B cell (primary cell): ENCODE measurements at places on chromosomes 16 and 17.

DNA sequence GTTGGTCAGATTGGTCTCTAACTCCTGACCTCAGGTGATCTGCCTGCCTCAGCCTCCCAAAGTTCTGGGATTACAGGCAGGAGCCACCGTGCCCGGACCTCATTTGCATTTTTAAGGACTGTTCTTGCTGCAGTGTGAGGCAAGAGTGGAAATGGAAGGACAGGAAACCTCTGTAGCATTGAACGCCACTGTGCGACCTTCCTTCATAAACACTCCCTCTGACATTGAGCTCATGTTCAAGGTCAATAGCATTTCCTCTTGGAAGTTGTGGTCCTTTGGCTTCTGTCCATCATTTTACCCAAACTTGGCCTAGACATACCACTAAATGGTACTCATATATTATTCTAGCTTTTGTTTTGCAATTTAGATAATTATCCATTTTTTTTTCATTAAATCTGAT is 32.8 kb upstream of the ABCA8 start:
- no peak for DNase-seq

GRCh38 chr16:7148606-7149005 is 184.0 kb upstream of the RBFOX1 start:
- no peak for DNase-seq

GRCh38 chr16:77191259-77191969 is 424 bp downstream of the MON1B start:
- no peak for DNase-seq

DNA sequence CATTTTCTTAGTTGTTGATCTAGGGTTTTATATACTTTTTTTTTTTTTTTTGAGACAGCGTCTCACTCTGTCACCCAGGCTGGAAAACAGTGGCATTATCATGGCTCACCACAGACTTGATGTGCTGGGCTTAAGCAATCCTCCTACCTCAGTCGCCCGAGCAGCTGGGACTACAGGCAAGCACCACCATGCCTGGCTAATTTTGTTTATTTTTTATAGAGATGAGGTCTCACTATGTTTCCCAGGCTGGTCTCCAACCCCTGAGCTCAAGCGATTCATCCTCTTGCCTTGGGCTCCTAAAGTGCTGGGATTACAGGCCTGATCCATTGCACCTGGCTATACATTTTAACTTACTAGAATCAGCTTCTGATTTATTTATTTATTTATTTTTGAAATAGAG is 34.2 kb upstream of the ATP2A3 start:
- DNase-seq = no peak

GRCh38 chr16:22623351-22623781 is 112.7 kb downstream of the NPIPB5 start:
- DNase-seq = no peak

- no peak for DNase-seq
Observed at GRCh38 chr16:50684823-50685461, 3.8 kb upstream of the SNX20 start.

- peak; percentile 3 for DNase-seq
Observed at GRCh38 chr17:15341385-15341849, at the start of gene TEKT3. Gene TEKT3, minus strand, starts transcription at chr17:15341597. Its CDS starts 10,012 bp downstream, at chr17:15331585.

DNA sequence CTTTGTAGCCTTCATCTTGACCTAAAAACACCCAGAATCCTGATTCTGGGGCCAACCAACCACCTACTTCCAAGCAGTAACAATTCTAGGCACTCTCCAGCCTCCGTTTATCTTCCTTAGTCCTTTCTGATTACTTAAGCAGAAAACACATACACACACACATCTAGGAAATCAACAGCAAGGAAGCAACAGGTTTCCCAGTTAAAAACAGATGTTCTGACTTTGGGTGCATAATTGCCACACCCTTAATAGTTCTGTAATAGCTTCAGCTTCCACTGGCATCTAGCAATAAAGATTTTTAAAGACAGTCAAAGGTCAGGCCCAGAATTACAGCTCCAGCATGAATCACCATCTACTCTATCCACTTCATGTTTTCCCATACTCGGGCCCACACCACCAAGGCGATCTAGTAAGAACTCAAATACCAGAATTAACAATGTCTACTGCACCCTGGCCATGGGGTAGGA is 2.6 kb downstream of the ARHGAP17 start:
- DNase-seq = no peak
